ENCODE measurements at places on chromosomes 2 and 18.

- no peak for DNase-seq
These were observed 43.7 kb downstream of the WIPF1 start for GRCh38 chr2:174553811-174554493.

- no peak for DNase-seq
These were observed 179.1 kb downstream of the ERBB4 start for GRCh38 chr2:212359425-212360067.

DNA sequence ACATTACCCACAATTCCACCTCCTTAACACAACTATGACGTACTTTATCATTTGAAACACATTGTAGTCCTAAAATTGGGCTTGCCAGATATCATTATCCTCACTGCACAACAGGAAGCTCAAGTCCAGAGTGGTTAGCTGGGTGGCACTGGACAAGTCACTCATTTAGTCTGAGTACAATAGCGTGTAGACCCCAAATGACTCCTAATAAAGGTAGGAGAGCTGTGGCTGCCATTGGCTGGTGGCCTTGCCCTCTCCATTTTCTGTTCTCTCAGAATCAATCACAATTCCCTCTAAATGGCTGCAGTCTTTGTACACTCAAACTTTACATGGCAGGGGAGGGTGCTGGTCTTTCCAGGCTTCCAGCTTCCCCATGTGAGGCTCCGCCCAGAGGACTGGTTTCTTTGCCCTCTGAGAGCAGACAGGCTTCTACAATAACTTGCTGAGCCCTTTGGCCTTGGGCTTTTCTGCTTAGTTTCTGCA, 11.7 kb downstream of the PSTPIP2 start:
- no peak for DNase-seq

GRCh38 chr2:64972426-64972825, 16.8 kb upstream of the SLC1A4 start:
- no peak for DNase-seq

DNA sequence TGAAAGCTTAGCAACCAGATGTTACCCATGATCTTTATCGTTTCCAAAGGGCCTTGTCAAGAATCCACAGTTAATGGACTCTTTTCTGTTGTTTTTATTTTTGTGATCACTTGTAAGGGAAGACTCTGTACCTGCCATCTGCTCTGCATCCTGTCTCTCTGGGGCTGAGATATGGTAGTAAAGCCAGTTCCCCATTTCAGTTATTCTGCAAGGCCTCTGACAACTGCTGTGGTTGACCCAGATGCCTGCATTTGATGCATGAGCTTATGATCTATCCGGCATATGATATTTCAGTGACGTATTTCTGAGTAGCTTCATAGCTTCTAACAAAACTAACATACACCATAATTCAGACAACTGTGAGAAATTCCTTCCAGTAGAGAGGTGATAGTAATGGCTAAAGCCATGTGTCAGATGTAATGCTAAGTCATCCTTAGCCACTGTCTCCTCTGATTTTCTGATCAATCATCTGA, 105.1 kb downstream of the TPO start:
- no peak for DNase-seq

DNA sequence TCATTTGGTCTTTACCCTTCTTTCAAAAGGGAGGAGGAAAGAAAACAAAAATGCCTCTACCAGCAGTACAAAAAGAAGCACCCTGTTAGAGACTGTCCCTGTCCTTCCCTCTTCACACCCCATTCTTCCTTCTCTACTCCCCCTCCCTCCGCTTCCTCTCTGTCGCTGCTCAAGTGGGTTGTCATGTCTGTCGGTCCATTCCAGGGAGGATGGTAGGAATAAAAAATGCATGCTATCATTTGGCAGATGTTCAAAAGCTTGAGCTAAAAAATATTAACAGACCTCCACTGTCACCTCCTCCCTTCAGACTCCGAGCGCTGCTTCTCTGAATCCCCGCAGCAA, 482.0 kb downstream of the BCL11A start:
- no peak for DNase-seq

DNA sequence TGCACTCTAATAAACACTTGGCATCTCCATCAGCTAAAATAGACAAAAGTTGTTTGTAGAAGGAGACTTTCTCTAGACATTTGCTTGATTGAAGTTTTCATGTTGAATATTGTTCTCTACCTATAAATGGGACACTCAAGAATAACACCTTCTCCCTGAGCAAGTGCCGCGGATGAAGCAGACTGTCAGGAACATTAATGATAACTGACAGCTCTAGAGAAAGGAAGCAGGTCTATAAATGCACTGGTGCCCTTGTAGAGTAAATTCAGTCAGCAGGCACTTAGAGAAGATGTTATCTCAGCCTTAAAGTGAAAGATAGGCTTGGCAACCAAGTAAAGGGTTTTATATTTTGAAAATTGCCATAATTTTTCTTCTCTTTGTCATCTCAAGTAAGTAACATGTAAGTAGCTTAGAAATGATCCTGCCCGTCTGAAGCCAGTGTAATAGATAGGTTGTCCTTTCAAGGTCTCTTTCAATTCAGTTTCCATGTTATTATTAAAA, 224.6 kb downstream of the ARL6IP6 start:
- DNase-seq: no peak

- no peak for DNase-seq
These were observed 13.5 kb downstream of the ABCG8 start for GRCh38 chr2:43852196-43852730.

DNA sequence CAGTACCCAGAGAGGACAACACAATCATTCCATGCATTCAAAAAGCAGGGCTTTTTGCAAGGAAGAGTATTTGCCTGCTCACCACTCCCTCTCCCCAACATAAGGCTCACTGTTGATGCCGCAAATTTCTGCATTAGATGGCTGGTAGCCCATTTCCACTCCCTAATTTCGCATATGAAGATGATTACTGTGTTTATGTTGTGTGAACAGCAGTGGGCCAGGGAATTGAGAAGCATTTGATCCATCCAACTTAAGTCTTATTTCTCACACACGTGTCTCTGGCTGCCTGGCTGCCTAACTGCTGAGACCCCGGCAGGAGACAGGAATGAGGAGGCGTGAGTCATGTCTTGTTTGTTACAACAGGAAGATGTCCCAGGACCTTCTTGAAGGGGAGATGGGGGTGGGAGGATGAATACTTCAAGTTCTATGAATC, 294.1 kb downstream of the ALK start:
- DNase-seq: no peak

DNA sequence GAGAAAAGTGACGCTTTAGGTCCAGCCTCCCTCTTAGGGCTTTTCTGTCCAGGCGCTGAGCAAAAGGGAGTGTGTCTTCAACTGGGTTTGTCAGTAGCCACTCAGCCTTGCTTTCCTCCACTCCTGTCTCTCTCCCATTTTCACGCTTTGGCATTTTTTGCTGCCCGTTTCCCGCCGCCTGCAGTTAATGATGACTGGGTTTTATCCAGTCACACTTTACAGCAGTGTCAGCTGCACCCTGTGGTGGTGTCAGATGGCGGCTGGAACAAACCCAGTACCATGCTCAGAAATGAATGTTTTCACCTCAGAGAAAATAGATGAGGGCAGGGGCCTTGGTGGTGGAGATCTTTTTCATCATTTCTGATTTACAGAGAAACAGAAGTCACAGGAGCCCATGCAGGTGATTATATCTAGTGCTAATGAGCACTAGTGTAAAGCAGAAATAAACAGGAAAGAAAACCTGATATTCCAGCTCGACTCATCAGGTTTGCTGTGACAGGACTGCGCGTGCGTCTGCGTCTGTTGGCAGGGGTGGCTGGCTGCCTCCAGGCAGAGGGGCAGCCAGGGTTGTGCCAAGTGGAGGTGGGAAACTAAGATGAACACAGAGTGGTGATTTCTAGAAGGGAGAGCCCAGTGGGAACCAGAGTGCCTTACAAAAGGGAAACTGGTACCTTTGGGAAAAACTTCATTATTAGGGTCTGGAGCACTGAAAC, 139.9 kb downstream of the TANC1 start:
- DNase-seq: no peak

DNA sequence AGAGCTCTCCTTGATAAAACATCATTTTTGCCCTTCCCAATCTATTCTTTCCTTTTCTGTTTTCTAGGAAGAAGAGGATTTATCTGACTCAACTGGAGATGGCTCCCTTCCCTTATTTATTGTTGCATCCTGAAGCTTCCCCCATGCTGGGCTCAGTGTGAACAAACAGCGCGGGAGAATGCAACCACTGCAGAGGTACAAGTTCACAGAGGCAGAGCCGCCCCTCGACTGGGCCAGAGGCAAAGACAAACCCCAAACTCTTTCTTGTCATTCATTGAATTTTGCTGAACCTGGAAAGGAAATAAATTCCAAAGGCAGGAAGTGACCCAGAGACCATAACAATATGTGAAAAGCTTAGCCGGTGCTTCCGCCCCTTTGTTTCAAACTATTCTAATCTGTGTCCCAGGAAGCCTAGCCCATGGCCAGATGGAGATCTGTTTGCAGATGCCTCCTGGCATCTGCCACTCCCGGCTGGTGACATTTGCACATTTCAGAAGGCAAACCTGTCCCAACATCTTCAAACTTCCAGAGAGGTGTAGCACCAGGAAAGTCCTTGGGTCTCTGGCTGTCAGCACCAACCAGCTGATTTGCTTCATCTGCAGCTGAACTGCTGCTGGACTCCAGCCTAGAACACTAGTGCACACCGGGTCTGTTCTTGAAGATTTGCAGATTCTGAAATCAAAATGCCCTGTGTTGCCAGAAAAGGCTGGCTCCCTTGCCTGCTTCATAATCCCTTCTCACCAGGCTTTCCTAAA, 79.4 kb upstream of the MAP4K3 start:
- DNase-seq: no peak

DNA sequence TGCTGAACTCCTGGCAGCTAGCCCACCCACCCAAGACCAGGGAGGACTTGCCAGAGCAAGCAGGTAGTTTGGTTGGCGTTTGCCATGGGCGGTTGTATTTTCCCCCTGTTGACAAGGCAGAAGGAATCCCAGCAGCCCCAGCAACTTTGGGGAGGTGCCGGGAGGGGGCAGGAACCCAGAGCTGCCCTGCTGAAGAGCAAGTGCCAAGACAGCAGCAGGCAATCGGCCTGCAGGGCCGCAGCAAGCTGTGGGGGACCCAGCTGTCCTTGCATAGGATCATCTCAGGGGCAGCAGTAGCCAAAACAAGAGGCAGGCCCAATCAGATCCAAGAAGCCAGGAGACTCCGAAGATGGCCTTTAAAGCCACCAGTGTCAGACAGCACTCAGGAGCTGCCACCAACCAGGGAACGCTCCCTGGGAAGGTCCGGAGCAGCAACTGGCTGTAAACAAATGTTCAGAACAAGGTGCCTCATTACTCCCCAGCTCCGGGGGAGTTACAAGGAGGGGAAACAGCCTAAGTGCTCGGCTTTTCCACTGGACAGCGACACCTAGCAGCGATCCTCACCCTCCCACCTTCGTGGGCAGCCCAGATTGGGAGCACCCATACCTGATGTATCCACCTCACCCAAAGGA, 2.1 kb downstream of the ST8SIA5 start:
- no peak for DNase-seq
